Effector memory CD4-positive, alpha-beta T cell (primary cell): ENCODE measurements at places on chromosomes 4 and X.

- DNase-seq, result no peak
Observed at GRCh38 chrX:68249401-68249831, 183.9 kb downstream of the OPHN1 start.

DNA sequence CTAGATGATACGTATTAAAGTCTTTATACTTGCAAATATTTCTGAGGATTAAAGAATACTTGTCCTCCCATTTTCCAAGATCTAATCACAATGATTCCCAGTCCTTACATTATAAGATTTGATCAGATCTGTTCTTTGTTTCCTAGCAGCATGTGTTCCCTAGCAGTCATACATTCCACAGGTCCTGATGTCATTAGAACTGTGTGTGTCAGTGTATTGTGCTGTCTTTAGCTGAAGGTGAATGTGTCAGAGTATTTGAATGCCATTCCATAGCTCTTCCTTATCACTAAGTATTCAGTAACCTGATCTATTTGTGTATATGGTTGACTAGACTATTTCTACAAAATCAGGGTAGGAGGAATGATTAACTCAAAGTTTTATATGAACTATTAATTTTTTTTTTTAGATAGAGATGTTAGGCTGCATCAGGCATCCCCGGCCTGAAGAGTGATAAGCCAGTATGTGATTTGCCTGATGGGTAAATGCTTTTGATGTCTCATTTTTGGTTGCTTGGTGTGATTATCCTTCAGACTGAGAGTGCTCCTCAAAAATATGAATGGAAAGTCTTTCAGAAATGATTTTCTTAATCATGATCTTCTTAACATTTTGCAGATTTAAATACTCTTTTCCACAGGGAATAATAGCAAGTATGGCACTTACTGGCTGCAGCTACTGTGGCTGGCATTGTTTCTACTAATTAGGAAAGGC is 4.4 kb downstream of the ADGRL3 start:
- no peak for DNase-seq

DNA sequence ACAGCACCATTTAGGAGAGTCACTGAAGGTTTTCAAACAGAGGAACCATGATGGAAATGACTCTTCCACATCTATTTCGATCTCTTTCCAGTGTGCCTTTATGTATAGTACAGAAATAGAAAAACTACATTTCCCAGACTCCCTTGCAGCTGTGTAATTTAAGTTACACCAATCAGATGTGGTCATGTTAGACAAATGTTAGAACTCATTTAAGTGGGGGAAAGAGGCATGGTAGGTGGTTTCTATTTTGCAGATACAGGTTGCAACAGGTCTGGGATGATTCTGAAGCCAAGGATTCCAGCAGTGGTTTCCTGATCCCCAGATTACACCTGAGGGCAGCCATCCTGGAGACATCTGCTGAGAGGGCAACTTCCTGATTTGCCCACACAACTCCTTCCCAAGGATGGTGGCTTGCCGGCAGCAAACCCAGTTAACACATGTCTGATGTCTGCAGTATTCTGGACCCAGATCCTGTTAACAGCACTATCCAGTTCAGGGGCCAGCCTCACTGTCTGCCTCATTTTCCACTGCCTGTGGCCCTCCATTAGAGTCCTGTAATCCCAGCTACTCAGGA is 38.7 kb upstream of the PDK3 start:
- DNase-seq, result no peak

- DNase-seq, result no peak
Observed at GRCh38 chrX:136674270-136674985, 26.5 kb downstream of the CD40LG start.

DNA sequence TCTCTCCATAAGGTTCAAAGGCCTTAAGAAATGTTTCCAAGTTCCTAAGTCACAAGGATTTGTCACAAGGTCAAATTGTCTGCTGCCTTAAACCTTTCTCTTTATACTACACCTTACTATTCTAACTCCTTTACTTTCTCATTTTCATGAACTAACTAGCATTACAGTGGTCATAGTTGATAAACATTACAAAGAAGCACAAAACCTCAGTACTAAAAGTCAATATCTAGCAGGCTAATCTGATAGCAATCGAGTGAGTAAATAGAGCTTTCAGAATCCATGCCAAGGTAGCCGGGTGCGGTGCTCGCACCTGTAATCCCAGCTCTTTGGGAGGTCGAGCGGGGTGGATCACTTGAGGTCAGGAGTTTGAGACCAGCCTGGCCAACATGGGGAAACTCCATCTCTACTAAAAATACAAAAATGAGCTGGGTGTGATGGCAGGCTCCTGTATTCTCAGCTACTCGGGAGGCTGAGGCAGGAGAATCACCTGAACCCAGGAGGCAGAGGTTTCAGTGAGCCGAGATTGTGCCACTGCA is 510.0 kb downstream of the GBA3 start:
- DNase-seq, result no peak

DNA sequence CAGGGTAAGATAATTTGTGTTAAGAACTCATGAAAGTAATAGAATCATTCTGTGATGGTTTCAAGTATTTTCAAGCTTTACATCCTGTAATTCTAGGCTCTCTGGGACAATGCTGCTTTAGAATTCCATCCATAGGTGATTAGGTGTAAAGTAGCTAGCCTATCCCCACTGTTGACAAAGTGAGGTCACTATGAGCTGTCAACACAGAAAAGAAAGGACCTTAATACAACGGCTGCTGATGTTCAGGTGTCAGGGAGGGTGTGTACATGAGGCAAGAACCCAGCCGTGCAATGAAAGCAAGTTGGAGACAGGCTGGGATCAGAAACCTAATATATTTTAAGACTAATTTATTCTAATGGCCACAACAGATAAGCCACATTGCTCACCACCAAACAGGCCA is 36.8 kb upstream of the SH3RF1 start:
- DNase-seq, result no peak

DNA sequence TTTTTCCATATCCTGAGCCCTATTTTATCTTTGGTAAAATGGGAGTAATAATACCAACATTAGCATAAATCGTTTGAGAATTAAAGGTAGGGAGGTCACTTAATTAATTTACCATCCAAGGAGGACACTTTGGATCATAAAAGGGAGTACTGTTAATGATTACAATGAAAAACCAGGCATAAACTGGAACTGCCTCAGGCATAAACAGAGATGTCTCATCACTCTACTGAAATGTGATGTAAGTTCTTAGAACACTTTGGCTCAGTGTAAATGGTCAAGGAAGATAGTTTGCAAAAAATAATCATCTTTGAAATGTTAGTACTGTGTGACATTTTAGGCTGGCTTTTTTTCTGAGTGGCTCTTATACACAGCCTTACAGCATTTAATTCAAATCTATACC is 268.7 kb downstream of the SLC39A8 start:
- no peak for DNase-seq

- no peak for DNase-seq
Observed at GRCh38 chr4:165743422-165743821, 129.6 kb upstream of the TLL1 start.
